ENCODE measurements at places on chromosomes 5 and 9.

- no peaks in the 10 kb centered on the region for H3K4me1 ChIP-seq
- no peak overlapping the region for H3K27ac ChIP-seq
- DNase-seq: no peak
- H3K27me3 ChIP-seq: no peaks in the 10 kb centered on the region
- no peak overlapping the region for H3K4me3 ChIP-seq
These were observed 17.6 kb downstream of the TRMO start for GRCh38 chr9:97904725-97905124.

DNA sequence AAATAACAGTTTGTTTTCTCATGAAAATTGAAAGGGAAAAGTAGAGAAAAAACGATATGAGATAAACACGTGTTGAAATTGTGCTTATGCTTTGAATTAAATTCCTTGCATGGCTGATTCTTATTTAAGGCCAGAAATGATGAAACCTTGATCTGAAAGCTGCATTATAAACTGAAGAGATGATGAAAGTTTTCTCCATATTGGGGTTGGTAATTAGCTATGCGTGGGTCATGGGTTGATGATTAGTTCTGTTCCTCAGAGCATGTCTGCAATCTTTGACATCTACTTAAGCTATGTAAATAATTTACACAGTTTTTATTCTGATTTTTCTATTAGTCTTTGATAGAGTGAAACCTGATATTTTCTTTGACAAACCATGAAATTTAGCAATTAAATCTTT, 264.1 kb downstream of the CD180 start:
- no peak for DNase-seq
- H3K27ac ChIP-seq: no peak overlapping the region
- H3K4me1 ChIP-seq: no peaks in the 10 kb centered on the region
- H3K27me3 ChIP-seq: no peaks in the 10 kb centered on the region

DNA sequence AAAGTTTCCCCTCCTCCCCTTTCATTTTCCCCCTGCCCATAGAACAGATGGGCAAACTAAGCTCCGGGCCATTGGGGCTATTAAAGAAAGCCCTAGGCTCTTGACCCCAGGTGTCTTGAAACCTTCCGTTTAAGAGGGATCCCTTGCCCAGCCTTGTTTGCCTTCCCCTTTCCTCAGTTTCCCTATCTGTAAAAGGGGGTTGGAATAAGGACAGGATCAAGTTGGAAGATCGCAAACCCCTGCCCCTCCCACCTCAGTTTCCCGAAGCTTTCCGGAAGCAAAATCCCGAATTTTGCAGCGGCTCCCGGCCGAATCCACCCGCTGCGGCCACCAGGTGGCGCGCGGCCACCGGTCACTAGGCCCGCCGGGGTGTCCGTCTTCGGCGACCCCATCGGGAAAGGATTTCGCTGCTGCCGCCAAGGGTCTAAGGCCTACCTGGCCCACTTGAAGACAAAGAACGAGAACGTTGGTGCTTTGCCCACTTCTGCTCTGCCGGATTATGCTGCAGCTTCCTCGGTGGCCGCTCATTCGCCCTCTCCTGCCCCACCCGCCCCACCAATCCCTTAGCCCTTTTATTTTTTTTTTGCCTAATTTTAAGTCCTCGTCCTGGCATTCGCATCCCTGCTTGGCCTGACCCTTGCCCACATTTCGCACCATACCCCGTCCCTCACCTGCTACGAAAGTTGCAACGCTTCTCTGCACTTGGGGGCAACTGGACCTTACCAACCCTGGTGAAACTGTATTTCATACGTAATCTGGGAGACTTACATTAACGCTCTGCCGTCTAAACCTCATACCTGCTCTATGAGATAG, 962 bp upstream of the NR6A1 start:
- no peaks in the 10 kb centered on the region for H3K4me1 ChIP-seq
- H3K36me3 ChIP-seq: no peaks in the 10 kb centered on the region
- H3K4me3 ChIP-seq: peak overlapping the region; percentile 85

DNA sequence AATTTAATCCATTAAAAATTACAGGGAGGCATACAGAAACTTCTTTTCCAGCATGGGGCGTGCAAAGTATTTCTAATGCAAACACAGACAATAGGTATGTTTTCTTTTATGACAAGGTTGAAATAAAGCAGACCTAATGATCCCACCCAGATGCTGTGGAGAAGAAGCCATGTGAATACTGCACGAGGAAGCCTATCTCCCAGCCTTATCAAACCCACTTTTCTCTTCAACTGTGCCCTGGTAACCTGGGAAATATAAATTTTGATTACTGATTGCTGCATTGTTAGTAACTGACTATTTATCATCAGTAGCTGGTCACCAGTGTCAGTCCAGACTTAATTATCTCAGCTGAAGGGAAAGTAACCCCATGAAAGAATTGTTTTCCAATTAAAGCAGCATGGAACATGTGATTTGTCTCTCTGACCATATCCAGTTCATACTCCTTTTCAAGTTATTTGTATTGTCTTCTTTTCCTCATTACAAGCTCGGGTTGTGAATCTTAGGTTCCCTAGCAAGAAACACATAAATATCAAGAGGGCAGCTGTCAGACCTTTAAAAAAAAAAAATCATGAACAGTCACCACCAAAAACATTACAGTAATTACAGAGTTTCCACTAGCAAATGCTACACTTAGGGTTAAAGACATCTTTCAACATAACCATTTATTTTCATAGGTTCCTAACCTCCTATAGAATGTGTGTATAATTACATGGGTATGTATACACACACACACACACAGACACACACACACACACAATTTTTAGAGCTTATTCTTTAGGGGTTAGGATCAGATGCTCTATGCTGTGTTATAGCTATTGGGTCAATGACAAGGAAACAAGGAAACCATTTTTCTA, 50.3 kb downstream of the SEMA6A start:
- H3K4me3 ChIP-seq: no peak overlapping the region
- no peak overlapping the region for H3K27ac ChIP-seq
- H3K4me1 ChIP-seq: no peaks in the 10 kb centered on the region
- no peaks in the 10 kb centered on the region for H3K27me3 ChIP-seq
- no peak for DNase-seq

DNA sequence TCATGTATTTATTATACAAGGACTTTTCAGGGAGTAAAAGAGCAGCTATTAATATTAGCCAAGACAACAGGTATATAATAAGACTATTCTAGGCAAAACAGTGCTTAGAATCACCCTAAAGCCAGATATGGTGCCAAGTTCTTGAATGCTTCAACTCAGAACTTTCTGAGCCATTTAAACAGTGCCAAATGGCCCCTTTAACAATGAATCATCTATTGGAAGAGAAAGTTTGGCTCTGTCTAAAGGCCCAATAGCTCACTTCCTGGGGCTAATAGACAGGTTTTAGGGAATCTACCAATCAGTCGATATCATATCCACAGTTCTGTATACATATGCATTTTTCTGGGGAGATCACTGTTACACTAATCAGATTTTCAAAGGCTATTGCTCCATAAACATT, 42.9 kb downstream of the ZNF474 start:
- H3K27me3 ChIP-seq: no peaks in the 10 kb centered on the region
- no peak overlapping the region for H3K27ac ChIP-seq
- H3K4me1 ChIP-seq: no peaks in the 10 kb centered on the region
- H3K4me3 ChIP-seq: no peak overlapping the region
- no peak for DNase-seq

- DNase-seq: no peak
- no peaks in the 10 kb centered on the region for H3K27me3 ChIP-seq
- H3K36me3 ChIP-seq: no peaks in the 10 kb centered on the region
- peaks cover 7% of the 10 kb centered on the region for H3K4me1 ChIP-seq
These were observed 18.5 kb downstream of the MATR3 start for GRCh38 chr5:139312075-139312474.

- DNase-seq: no peak
- no peaks in the 10 kb centered on the region for H3K36me3 ChIP-seq
- H3K27ac ChIP-seq: no peak overlapping the region
- no peaks in the 10 kb centered on the region for H3K4me1 ChIP-seq
- H3K27me3 ChIP-seq: no peaks in the 10 kb centered on the region
- no peak overlapping the region for H3K4me3 ChIP-seq
These were observed 186.0 kb downstream of the TENT4A start for GRCh38 chr5:6899221-6899620.

DNA sequence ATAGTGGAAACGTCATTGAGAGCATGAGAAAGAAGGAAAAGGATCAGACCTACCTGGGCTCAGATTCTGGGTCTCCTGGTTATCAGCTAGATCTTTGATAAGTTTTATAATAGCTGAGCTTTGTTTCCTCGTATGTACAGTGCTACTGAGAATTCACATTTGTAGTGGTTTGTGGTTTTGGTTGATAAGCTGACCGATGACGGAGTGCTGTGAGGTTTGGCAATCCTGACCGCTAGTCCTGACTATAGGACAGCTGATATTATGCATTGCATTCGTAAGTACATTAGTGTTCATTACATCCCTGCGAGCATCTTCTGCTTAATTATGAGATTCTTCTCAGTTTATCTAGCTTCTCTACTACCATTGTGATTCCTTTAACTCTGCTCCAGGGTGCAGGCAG, 190.7 kb upstream of the SLC27A6 start:
- H3K4me1 ChIP-seq: no peaks in the 10 kb centered on the region
- H3K27ac ChIP-seq: no peak overlapping the region
- no peaks in the 10 kb centered on the region for H3K27me3 ChIP-seq
- H3K36me3 ChIP-seq: no peaks in the 10 kb centered on the region
- no peak for DNase-seq
- H3K4me3 ChIP-seq: no peak overlapping the region
